ENCODE measurements at places on chromosomes 1 and 21.

- no peak for DNase-seq
Measured at GRCh38 chr1:107095647-107096046, 39.2 kb downstream of the PRMT6 start.

GRCh38 chr1:240284656-240285414, 193.2 kb downstream of the FMN2 start:
- DNase-seq = no peak

GRCh38 chr1:206685334-206685768, 646 bp downstream of the MAPKAPK2 start:
- DNase-seq = no peak

DNA sequence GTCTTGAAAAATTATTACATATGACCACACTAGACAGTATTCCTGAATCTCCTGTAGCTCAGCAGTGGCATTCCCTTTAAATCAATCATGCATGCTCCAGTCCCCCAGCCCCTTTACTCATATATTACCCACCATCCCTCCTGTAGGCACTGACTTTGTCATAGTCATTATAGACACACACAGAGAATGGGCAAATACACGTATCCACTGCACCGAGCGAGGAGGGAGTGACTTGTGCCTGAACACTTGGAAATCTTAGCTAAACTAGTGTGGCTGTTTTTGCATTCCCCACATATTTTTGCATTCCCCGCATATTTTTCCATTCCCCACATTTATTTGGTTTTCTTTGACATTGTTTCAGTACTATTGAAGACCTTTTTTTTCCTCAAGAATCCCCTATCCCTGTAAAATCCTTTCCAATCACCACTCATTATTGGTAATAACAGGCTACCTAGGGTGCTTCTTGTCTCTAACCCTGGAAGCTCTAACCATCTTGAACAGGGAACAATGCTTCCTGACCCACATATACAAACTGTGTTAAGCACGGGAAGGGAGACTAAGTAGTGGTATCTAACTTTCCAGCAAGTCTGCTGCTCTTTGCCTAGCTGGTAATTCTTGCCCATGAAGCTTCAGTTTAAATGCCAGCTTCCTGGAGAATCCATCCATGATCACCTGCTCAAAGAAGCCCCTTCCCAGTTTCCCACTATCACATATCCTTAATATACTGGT, 534.4 kb upstream of the CAMK1G start:
- no peak for DNase-seq

GRCh38 chr1:232378266-232379062, 251.5 kb downstream of the SIPA1L2 start:
- DNase-seq = peak; percentile 6

Measured in NCI-H2171 (cell line).